Stimulated activated CD8-positive, alpha-beta memory T cell treated with anti-CD3 and anti-CD28 coated beads, Interleukin-2, amount 100 ng/mL, for 1 hour (primary cell): ENCODE measurements at places on chromosomes 6 and 20.

- no peak for DNase-seq
These were observed 45.8 kb downstream of the TOP1 start for GRCh38 chr20:41074441-41074840.

DNA sequence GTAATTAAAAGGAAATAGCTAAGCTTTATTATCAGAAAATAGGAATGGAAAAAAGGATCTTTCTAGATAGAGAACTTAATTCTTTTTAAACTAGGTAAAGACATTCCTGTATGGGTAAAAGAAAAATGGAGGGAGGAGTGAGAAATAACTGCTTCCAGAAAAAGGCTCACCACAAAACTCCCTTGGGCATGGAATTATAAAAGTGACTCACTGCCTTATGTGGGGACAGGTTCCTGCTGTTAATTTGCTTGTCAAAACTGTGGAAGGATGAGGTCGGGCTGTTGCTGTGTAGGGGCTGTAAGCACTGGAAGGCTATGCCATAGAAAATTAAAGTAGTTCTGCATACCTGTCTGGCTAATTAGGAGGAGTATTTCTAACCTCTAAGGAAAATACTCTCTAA is 158.7 kb downstream of the UBE3D start:
- DNase-seq: no peak

DNA sequence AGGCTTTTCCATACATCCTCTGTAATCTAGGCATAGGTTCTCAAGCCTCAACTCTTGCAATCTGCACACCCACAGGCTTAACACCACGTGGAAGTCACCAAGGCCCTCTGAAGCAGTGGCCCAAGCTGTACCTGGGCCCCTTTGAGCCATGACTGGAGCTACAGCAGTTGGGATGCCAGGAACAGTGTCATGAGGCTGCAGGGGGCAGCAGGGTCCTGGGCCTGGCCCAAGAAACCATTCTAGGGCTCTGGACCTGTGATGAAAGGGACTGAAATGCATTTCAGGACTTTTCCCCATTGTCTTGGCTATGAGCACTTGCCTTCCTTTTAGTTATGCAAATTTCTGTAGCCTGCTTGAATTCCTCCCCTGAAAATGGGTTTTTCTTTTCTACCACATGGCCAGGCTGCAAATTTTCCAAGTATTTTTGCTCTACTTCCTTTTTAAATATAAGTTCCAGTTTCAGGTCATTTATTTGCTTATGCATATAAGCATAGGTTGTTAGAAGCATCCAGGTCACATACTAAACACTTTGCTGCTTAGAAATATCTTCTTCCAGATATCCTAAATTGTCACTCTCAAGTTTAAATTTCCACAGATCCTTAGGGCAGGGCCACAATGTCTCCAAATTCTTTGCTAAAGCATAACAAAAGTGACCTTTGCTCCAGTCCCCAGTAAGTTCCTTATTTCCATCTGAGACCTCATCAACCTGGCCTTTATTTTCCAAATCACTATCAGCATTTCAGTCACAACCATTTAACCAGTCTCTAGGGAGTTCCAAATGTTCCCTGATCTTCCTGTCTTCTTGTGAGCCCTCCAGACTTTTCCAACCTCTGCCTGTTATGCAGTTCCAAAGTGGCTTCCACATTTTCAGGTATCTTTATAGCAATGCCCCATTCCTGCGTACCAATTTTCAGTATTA is 48.6 kb upstream of the CD2AP start:
- DNase-seq: no peak

DNA sequence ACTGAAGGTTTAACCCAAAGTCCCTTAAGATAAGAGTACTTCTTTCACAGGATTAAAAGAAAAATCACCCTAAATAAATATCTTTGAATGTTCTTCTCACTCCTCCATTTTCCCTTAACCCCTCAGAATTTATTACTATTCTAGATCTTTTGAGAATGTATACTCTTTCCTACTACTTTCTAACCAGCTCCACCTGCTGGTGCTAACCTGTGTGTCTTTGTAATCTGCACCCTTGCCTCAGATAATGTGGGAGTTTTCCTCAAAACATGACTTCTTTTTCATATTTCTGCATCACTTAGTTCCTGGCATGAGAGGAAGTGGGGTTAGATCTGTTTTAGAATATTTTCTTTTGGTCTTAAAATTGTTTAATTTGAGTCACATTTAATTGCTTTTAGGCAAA is 394.2 kb downstream of the BMP2 start:
- DNase-seq: no peak

GRCh38 chr6:139577124-139577762 is 202.8 kb upstream of the CITED2 start:
- no peak for DNase-seq

DNA sequence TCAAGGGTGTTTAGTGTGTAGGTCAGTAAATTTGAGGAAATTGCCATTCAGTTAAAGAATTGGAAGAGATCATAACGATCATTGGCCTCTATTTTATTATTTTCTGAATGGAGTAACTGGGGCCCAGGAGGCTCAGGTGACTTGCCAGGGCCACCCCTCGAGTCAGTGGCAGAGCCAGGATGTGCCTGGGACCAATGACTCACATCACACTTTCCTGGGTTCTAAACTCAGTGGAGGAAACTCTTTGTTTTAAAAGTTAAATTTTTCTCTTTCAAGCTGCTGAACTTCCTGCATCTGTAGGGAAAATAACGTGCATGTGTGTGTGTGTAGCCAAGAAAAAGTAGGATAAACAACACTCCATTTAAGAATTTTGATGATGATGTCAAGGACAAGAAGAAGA is 135.5 kb downstream of the MYLK4 start:
- no peak for DNase-seq

DNA sequence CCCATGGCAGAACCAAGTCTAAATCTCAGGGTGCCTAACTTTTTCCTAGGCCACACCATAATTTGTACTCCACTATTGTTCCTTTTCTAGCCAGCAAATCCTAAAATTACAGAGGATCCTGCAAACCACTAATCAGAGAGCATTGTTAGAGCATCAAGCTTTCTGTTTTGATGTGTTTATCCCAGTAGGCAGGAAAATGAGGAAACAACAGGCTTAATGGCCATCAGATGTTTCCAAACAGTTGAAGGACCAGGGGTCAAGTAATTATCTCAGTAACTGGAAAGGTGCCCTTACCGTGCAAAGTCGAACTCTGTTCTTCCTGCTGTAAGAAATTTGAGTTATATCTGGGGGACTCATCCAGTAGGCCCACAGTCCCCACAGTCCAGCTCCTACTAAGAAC is 58.7 kb downstream of the RALY start:
- DNase-seq: no peak

DNA sequence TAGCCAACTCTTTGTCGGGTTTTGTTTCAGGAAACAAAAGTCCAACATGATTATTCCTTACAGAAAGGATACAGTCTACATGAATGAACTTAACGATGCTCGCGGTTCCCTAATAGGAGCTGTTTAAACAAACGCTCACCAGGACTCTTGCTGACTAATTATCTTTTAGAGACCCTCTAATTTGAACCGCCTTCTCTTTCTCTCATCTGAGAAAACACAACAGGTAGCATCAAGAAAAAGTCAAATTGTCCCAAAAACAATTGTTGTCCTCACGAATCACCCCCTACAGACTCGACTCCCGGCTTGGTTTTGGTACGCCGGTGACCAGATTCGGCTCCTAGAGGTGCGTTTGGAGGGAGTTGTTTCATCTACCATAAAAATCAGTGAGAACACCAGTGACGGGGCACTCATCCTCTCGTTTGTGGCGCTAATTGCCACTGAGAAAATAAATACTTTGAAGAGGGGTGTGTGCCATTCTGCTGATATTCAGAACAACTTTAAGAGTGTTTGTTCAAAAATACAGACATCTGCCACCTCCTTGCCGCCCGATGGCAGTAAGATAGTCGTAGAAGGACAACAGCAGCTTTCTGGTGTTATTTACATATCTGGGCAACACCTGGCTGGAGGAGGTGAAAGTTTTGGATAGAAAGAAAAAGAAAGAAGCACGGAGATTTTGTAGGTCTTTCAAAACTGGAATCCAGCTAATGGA is 1.1 kb upstream of the SIM1 start:
- no peak for DNase-seq

DNA sequence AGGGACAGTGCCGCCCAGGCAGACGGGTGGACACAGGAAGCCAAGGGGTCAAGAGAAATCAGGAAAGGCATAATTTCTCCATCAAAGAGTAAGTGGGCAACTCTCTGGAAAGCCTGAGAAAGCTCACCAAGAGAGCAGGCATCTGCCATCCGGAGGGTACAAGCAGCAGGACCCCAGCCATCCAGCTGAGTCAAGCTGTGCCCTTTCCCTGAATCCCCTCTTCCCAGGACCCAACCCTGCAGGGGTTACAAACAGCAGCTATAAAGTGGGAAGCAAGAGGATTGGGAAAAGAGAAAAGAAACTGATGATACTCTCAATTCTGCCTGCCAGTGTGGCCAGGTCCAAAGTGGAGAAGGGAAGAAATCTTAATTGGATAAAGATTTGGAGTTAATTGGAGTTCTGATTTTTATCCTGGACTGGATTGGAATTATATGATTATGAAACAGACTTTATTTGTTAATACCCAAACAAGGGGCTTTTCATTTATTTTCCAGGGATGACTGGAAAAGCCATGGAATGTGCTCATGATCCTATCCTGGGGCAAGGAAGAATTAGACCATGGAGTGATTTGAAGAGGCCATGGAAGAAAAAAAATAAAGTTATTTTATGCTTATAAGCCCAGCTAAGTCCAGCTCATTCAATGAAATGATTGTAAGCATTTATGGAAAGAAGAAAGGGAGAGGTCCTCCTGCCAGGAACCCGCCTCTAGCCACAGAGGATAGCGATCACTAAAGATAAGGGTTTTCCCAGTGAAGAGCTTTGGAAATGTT is 34.9 kb downstream of the NHLRC1 start:
- no peak for DNase-seq

DNA sequence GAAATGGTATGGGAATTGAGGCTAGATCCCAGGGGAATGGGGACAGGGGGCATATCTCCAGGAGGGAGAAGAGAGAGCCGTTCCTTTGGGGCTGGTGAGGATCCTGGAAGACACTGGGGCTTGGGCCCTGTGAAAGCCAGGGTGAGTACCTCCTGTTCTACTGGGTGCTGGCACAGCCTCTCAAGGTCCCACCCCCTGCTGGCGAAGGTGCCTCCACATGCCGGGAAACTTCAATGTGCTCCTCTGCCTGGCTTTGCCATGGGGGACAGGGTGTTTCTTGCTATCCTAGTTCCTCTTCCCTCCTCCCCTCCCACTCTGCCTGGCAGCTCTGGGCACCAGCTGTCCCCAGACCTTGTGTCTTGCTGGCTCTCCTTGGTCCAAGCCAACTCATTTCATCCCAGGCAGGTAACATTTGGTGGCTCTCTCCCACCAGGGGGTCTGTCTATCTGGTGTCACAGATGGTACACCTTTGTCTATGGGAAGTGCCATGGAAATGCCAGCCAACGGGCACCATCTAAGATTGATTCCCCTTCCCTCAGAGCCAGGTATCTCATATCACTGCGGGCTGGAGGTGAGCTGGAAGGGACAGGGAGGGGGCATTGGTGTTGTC is 56.8 kb downstream of the MDGA1 start:
- no peak for DNase-seq

- DNase-seq: no peak
These were observed 13.0 kb downstream of the RIPOR3 start for GRCh38 chr20:50678169-50678898.

DNA sequence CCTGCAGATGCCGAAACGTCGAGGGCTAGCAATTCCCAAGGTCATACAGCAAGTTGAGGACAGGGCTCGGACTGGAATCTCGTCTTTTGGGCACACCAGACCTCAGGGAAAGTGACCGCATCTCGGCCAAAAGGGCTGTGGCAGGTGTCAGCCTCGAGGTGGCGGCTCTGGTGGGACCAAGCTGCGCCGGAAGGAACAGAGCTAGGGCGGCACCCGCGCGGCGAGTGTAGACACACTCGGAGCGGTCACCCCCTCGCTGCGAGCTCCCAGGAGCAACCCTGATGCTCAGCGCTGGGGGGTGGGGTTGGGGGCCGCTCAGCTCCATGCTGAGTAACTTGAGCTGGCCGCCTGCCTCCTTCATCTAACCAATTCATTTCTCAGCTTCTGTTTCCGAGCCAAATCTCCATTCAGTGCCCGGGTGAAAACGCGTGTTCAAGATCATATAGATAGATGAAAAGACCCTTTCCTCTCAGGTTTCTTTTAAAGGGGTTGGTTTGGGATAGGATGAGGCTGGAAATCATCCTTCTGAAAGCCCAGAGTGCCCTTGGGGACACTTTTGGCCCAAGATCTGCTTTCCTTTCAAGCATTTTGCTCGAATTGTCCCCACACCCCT is 2.2 kb upstream of the TUBB2B start:
- DNase-seq: no peak

DNA sequence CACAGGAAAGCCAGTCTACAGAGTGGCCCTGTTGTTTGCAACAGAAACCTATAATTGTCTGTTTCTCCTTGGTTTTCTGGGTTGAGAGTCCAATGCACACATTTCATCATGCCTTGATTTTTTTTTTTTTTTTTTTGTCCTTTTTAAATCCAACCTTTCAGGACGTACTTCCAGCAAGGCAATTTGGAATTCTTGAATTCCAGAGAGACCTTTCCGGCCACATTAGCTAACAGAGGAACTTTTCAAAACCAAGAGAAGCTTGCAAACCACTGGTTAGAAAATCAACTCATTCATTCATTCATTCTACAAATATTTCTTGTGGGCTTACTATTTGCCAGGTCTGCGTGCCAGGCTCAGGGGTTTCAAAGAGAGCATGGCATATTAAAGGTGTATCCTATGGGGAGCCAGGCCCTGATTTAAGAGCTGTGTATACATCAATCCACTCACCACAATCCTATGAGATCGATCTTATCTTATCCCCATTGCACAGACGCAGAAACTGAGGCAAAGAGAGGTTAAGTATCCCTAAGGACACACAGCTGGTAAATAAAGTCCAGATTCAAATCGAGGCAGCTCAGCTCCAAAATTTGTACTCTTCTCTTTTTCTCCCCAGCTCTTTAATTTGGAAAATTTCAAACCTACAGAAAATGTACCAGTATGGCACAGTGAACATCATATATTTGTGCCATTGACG is 43.0 kb downstream of the EYA2 start:
- no peak for DNase-seq

DNA sequence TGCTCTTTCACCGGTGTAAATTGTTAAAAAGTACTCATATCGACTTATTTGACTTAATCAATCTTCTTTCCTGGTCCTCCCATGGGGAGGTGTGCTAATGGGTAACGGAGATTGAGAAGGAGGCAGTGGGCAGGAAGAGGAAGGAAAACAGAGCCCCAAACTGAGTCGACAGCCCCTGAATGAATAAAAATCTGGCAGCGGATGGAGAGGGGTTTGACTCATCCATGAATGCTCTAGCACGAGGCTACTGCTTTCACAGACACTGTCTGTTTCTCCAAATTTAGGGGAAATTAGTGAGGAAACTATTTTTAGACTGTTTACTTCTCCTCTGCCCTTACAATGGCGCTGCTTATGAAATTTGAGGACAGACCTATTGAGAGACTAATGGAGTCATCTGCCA is 142.2 kb upstream of the ATXN1 start:
- no peak for DNase-seq

GRCh38 chr6:55023230-55023629 is 151.1 kb upstream of the HCRTR2 start:
- DNase-seq: no peak

DNA sequence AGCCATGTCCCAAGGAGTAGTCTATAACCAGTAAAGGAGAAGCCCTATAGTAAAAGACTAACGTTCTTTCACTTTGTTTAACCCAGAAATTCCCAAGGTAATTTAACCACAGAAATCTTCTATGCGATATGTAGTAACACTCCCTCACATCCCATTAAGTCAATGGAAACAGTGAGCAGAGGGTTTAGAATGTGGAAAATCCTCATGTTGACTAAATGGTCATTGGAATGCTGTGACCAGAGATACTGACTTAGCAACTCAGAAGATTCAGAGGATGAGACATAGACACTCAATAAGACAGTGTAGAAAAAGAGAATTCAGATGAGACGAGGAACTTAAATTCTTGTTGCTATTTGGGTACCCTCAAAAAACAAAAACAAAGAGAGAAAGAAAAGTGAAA is 562.2 kb upstream of the NOX3 start:
- DNase-seq: no peak
